Amygdala (tissue), 56 donors: ENCODE measurements at places on chromosomes 2 and 18.

GRCh38 chr2:11692966-11693521 lies 23.0 kb upstream of the NTSR2 start:
- DNase-seq = no peak

DNA sequence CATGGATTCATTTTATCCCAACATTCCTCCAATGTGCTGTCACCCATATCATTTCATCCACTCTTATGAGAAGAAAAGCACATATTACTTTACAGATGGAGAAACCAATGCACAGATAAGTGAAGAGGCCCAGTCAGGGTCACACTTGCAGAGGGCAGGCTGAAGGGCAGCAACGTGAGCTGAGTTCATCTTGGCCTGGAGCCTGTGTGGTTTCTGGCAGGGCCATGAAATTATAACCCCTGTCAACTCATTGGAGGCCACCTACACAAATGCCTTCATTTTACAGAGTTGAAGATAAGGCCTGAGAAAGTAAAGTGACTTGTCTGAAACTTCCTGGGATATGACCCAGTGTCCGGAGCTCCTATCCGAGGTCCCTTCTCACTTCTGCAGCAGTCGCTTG lies 88.4 kb upstream of the NRP2 start:
- no peak for DNase-seq

DNA sequence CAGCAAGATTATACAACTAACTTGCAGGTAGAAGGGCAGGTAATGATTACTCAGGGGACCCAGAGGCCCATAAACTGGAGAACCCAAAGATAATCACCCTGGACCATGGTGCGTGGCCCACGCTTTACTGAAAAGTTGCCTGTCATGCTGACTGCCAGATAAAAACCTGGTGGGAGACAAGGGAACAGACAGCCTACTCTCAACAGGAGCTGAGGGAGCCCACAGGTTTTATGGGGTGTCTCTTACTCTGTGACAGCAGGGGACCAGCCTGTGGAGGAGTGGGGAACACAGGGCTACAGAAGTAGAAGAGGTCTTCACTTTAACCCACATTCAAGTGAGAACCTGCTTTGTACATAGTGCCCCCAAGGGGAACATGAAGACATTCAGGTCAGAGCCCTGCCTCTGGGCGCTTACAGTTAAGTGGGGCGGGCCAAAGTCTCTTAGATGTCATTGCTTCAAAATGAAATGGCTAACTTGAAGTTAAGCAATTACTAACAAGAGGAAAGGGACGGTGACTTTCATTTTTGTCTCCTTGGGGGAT lies 60.4 kb downstream of the DHRS9 start:
- no peak for DNase-seq

DNA sequence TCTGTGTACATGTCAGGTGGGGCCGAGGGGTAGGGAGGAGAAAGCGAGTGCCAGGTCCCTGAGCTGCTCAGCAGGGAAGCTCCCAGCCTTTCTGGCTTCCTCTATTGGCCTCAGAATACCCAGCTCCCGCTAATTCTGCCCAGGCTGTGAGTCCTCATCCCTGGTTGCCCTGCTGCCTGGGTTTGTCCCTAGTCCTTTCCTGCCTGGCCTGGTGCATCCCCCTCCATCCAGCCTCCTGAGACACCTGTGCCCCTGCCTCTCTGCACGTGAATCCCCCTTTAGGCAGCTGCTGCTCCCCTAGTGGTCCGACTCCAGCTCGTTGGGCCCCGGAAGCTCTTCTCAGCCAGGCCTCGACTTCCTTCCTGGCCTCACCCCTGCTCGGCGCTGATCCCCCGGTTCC lies 54.6 kb downstream of the INHBB start:
- no peak for DNase-seq

DNA sequence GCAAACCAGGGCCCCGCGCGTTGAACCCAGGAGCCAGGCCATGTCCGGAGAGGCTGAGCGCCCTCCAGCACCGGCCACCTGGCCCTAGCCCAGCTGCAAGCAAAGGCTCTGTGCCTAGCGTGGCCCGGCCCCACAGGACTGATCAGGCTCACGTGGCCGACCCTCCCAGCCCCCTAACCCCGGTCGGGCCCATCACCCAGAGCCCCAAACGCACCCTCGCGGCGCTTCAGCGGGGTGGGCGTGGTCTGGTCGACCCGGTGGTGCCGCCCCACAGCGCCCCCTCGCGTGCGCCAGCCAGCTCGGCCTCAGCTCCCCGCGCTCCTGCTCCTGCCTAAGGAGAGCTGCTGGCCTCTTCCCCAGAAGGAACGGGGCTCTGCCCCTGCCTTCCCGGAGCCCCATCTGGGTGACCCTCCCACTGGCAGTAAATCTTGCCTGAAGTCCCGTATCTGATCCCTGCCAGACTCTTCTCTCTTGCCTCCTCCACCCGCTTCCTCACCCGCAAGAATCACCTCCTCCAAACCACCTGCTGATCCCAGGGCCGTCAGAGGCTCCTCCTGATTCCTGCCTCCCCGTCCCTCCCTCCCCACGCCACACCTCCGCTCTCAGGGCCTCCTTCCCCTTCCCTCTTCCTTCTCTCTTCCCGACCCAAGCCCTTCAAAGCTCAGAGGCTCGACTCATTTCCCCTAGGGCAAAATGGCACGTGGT lies 12.3 kb upstream of the TEX51 start:
- peak; percentile 21 for DNase-seq

DNA sequence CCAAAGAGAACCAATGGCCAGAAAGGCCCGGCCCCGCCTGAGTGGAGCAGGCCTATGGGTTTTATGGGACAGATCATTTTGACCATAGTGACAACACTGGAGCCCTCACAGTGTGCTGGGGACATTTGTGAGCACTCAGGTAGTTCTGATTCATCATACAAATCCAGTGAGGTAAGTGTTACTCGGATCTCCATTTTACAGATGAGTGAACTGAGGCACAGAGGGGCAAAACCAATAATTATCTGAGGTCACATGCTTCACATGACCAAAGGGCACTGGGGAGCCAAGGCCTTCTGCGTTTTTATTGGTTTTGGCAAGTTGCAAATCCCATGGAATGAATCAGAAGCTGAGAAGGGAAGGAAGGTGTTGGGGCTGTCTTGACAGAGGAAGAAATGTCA lies 111.5 kb upstream of the MGAT5 start:
- DNase-seq = no peak

DNA sequence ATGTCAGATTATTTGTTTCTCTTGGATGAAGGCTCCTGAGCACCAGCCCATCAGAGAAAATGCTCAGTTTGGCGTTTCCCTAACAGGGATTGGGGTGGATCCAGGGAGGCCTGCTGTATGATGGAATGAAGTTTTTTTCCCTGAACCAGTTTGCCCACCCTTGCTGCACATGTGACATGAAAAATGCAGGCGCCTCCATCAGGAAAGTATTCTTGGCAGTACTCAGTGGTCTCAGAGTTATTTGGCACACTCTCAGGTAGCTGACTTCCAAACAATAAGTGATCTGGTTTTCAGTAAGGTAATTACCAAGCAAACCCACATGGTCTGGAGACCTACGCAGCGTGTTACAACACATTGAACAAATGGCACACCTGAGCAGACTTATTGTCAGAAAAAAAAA lies 254.9 kb downstream of the PAX3 start:
- DNase-seq = no peak
